ENCODE measurements at places on chromosomes 4 and X. TPM values are rescaled to one million over a fixed set of nuclear protein-coding genes. Genes with fewer than 3 reads are reported as not detected.

The PNMA6F gene
- total RNA-seq = not detected

The TSC22D3 gene
- total RNA-seq = 93.5 TPM

The GLRA2 gene
- total RNA-seq = 0.22 TPM

The TMEM271 gene
- not detected for total RNA-seq

The NUDT10 gene
- 2.5 TPM for total RNA-seq

The CPXCR1 gene
- total RNA-seq = not detected

Data from sciatic nerve (tissue), 2 donors.